ENCODE measurements at places on chromosomes 4 and X. TPM values are rescaled to one million over a fixed set of nuclear protein-coding genes. Genes with fewer than 3 reads are reported as not detected.

DNA sequence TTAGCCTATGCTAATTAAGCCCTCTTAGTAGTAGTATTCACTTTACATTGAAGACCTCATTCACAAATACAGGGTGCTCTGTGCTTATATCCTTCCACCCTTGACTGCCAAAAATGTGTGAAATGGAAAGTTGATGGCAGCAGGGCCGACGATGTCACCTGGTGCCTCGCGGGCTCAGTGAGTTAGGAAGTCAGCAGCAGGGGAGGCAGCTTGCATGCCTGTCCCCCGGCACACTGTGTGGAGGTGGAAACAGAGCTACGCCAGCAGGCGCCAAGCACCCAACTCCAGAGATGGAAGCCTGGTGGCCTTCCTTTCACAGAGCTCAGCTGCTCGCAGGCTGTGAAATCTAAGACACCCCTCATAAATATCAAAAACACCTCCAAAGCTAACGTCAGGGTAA is 8.4 kb downstream of the MSL3 start:
- no peak for DNase-seq

The HTN3 gene
- total RNA-seq, result not detected

DNA sequence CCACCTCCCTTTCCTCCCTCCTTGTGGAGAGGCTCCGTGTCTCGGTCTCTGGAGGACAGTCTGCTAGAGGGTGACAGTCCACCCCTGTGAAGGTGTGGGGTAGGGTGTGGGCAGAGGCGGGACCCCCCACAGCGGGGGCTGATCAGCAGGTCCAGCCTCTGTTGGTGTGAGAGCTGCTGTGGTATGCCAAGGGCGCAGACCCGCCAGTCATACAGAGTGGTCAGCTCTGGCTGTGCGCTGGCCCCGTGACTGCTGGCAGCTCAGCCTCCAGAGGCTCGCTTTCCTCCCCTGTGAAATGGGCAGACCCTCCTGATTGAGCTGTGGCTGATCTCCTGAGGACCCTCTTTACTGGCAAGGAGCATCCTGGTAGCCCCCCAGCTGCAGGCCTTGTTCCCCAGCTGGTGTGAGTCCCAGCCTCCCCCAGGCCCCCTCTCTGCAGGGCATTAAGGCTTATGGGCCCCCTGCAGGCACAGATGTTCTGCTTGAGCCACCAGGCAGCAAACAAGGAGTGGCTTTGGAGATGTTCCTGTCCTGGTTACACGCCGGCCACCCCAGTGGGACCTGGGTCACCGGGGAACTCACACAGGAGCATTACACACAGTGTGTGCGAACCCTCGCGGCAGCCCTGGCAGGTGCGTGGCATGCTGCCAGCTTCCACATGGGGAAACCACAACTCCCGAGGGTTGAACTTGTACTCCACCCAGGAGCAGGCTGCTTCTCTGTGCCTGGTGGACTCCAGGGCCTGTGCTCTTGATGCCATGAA is 76.8 kb downstream of the PPP2R2C start:
- no peak for DNase-seq

DNA sequence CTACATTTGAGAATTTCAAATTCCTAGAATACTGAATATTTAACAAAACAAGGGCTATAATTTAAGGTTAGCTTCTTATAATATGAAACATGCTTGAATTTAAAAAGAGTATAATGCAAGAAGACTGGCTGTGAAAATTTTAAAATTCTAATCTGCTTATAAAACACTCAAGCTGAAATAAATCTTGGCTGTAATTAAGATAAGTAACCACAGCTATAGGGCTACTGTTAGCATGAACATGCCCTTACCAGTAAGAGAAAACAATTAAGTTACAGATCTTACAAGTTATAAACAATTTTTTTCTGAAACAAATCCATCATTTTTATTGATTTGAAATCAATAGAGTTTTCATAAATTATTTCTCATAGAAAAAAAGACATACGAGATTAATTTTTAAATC is 148.2 kb downstream of the INPP4B start:
- DNase-seq, result no peak

GRCh38 chr4:36140421-36140820 is 103.9 kb downstream of the ARAP2 start:
- no peak for DNase-seq

The GLRA3 gene
- not detected for total RNA-seq

GRCh38 chrX:27229721-27230120 is 233.4 kb downstream of the PPP4R3C start:
- DNase-seq, result no peak

GRCh38 chr4:169250796-169251195 is 20.0 kb downstream of the SH3RF1 start:
- DNase-seq, result no peak

DNA sequence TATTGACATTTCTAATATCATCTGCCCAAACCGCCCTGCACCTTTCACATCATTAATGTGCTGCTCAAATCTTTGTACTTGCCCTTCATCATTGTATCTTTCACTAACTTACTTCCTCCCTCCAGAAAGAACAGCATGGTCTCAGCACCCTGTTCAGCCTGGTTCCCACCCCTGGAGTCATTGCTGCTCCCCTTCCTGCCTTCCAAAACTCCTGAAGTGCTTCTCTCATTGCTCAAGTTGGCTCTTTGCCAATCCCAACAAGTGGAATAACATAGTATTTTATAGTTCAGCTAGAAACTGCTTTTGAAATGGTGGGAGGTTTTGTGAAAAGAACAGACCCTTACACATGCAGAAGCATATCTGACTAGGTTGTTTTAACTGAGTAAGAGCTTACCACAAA is 14.0 kb upstream of the TTC29 start:
- DNase-seq, result peak; percentile 31

DNA sequence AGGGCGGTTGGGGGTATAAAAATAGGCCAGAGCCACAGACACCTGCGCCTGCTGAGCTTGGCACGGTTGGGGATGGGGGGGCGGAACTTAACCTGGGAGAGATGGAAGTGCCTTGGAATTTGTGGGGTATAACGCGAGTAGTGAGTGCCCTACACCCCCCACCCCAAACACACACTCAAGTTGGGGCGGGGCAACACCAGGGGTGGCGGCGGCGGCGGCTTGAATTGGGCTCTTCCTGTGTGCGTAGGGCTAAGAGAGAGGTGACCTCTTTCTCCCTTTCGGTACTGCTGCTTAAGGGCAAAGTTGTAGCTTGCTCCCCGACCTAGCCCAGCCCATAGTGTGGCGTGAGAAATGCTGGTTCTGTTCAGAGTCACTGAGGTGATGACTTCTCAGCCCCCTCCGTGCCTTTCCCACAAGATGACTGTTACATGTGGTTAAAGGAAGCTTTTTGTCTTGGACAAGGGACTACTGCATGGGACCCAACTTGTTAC is 839 bp downstream of the STK26 start:
- peak; percentile 71 for DNase-seq

DNA sequence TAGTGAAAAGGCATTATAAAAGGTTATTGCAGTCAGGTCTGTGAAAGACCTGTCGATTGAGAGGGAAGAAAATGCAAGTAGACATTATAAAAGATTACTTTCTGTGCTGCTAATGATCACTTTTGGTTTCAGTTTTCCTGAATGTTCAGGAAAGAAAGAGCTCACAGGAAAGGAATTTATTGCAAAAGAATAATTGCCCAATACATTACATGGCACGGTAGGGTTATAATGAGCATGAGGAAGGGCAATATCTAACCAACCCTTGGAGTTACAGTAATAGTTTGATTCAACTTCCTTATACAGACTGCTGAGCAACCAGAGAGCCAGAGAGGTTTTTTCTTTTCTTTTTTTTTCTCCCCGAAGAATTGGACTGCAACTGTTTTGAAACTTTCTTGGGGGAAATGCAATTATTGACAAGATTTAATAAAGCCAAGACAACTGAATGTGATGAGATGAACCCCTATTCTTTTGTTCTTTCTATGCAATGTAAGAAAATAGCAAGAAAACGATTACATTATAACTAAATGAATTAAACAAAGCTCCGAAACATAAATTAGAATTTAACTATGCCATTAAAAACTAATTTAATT is 247.0 kb downstream of the C4orf33 start:
- peak; percentile 65 for DNase-seq

- peak; percentile 23 for DNase-seq
These were observed 691 bp downstream of the MAGED1 start for GRCh38 chrX:51893931-51894696.

DNA sequence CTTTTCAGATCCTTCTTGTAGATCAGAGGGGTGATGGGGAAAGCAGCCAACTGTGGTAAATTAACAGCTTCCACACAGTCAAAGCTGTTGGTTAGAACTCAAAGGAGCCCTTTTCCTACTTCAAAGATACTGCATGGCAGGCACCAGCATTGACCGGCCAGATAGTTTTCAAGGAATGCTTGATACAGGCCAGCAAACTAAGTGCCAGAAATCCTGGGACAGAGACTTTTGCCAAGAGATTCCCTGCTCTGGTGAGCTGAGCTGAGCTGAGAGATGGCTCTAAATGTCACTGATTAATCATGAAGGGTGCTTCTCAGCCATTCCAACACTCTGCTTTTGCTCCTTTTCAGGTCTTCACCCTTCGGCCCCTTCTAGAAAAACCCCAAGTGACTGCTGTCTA is 131.6 kb upstream of the MED14 start:
- DNase-seq, result peak; percentile 65

DNA sequence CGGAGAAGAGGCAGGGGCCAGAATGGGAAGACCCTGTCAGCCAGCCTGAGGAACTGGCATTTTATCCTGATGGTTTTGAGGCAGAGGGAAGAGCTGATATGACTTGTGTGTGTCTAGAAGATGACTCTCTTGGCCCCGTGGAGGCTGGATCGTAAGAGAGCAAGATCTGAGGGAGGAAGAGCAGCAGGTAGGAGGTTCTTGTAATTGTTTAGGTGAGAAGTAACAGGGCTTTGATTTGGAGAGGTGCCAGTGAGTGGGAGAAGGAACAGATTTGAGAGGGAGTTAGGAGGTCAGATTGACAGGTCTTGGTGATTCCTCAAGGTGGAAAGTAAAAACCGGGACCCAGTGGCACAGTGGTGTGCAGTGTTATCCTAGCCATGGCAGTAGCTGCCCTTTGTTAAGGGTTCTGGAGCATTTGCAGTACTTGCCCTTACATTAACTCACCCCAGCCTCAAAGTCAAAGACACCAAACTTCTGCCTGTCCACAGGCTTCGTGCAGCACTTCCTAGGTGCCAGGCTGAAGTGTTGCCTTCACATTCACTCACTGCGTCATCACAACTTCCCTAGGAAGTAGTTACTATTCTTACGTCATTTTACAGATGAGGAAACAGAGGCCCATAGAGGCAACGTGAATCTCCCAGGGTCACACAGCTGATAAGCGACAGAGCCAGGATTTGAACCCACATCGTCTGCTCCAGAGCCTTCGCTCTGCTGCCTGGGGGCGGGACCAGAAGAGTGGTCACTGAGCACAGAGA is 23.7 kb downstream of the RTL5 start:
- no peak for DNase-seq

- no peak for DNase-seq
These were observed 1904.9 kb downstream of the PCDH7 start for GRCh38 chr4:32624943-32625603.

The TRIM61 gene
- total RNA-seq, result not detected

DNA sequence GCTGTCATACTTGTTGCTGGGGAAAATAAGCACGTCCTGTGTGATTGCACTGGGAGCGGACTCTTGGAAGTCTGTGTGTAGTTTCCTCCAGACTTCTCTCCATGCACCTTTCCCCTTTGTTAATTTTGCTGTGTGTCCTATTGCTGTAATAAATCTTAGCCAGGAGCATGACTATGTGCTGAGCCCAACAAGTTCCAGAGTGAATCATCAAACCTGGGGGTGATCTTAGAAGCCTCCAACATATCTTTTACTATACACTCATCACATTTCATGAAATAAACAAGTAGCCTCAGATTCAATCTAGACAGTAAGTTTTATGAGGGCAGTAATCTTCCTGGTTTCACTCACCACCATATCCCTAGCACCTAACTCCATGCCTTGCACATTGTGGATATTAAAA is 43.3 kb upstream of the FGF13 start:
- DNase-seq, result peak; percentile 55

DNA sequence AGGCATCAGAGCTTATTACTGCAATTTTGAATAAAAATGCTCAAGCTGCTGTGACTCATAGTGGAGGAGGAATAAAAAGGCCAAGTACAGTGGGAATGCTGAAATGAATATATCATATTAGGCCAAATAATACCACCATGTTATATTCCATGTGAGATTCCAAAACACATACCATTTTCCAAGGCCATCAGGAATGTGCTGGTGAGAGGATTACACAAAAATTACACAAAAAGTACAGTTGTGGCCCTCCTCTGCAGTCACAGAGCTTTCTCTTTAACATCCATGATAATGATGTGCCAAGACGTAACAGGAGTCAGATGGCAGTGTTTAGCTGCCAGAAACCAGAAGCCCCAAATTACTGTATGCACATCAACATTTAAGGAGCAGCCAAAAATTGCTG is 153.5 kb downstream of the PCDH18 start:
- DNase-seq, result no peak

DNA sequence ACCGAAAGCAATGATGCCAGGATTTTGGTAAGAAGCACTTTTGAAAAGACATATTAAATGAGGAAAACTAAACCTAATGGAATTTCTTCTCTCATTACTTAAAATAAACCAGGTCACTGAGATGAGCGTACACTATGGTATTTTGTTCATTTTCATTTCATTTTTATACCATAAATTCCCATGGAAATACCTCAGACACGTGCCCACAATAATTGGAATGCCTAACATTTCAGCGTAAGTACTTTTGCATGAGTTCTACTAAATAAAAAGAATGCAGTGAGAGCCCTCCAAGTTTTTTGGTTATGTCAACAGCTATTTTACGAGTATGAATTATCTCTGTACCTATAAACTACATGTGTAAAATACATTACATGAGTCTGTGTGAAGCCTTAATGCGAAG is 3.2 kb downstream of the CAMK2D start:
- peak; percentile 42 for DNase-seq
